Activated T-cell treated with anti-CD3 and anti-CD28 coated beads for 48 hours (primary cell): ENCODE measurements at places on chromosomes 3 and 15.

DNA sequence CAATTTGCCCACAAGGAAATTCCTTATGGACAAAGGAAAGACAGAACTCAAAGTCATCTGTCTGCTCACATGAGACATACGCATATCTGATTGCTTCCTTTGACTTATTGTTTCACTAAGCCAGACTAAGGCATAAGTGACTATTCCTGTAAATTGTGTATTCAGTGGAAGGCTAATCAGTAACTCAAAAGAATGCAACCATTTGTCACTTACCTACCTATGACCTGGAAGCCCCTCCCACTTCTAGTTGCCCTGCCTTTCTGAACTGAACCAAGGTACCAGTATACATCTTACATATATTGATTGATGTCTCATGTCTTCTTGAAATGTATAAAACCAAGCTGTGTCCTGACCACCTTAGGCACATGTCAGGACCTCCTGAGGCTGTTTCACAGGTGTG, 53.5 kb upstream of the PROK2 start:
- DNase-seq, result no peak

GRCh38 chr15:52789601-52790168, 451 bp downstream of the ONECUT1 start:
- no peak for DNase-seq

DNA sequence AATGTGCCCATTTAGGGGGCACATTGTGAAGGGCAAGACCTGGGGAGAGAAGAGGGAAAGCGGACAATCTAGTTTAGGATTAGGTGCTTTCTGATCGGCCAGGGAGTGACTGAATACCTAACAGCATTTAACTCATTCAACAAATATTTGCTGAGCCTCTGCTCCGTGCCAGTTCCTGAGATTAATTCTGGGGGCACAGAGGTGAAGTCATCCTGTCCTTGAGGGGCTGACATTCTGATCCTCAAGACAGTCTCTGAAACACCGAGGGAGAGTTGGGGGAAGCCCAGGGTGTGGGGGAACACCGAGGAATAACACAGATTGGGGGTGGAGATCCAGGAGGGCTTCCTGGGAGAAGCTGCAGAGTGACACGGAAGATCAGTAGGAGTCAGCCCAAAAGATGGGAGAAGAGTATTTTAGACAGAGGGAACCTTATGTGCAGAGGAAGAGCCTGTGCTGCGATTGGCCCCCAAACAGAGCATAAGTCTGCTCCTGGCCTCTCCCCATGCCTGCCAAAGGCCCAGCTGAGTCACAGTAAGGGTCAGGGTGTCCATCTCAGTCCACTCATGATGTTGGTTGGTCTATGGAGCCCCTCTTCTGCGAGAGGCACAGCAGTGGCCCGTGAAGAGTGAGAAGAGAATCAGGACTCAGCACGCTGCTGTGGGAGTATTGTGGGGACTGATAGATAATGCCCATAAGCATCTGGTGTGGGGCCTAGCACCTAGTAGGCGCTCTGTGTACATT, 60.2 kb downstream of the AMOTL2 start:
- DNase-seq, result no peak

DNA sequence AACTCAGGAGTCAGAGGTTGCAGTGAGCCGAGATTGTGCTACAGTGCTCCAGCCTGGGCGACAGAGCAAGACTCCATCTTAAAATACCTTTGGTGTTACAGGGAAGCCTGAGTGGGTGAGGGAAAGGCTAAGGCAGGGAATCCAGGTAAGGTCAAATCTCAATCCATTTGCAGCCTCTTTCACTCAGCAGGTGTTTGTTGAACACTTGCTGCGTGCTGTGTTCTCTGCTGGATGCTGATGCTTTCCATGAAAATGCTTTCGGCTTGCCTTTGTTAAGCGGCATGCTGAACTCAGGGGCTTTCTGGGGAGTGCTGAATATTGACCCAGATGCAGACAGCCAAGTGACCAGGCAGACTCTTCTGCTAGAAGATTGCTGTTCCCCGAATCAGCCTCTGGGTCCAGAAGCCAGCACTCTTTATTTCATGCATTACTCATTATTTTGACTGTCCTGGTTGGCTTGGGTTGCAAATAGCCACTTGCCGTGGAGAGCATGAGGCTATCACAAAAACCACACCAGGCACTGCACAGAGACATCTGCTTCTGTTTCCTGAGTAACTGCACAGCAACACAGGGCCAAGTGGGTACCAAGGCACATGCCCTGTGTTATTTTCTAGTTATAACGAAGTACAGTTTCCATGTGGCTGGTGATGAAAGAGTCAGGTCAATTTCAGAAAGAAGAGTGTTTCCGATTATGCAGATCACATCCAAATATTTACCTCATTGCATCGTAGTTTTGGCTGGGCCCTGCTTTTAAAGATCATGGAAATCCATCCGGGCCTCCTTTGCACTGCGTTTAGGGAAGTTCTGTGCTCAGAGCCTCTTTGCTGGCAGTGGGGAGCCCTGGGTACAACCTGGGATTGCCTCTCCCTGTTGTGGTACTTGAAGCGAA, 88.6 kb downstream of the THSD4 start:
- DNase-seq, result no peak

- DNase-seq, result no peak
Observed at GRCh38 chr3:195558602-195559001, 15.5 kb upstream of the PPP1R2 start.

- DNase-seq, result no peak
Observed at GRCh38 chr3:124318014-124318413, 326.1 kb upstream of the ROPN1 start.

DNA sequence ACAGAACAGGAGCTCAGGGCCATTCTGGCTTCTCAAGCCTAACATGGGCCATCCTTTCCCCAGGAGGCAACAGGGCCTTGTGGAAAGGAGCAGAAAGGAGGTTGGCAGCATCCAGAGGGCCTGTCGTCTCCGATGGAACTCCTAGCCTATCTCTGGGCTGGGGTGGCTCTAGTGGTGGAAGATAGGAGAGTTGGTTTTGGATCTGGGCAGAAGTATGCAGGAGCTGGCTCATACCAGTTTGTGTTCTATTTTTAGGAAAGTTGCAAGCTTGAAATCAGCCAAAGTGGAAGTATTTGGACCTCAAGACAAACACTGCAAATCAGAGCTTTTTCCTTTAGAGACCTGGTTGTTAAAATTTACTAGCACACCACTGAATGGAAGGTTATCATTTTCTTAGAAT, 35.4 kb upstream of the XCR1 start:
- DNase-seq, result no peak

- no peak for DNase-seq
Observed at GRCh38 chr15:77180757-77181156, 109.8 kb upstream of the TSPAN3 start.

DNA sequence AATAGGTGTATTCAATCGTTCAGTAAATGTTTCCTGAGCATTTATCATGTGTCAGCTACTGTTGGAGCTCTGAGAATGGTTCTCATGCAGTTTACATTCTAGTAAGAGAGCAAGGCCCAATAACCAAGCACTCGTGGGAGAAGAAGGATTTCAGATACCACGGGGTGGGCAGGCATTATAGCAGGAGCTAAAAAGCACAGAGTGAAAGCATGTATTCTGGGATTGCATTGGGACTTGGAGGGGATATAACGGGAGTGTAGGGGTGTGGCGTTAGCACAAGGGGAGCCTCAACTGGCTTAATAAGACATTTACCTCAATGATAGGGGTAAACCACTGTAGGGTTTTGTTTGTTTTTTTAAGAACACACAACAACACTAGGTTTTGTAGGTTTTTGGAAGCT, 1.6 kb upstream of the SIAH2 start:
- no peak for DNase-seq

- no peak for DNase-seq
Observed at GRCh38 chr15:71288348-71288955, 173.2 kb downstream of the THSD4 start.

DNA sequence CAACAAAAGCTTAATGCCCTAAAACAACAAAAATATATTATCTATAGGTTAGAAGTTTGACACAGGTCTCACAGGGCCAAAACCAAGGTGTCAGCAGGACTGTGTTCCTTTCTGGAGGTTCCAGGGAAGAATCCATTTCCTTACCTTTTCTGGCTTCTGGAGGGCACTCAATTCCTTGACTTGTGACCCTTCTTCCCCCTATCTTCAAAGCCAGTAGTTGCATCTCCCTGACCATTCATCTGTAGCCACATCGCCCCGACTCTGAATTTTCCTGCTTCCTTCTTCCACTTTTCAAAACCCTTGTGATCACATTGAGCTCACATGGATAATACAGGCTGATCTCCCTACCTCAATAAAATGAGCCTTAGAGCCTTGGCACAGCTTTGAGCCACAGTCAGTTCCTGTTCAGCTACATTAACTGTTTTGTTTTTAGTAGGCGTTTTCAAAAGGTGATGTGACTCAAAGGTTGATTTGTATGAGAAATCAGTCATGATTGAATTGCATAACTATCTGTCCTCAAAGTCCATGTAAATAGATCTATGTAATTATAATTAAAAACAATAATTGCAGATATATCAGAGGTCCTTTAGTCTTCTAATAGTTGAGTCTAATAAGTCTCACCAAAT, 12.4 kb downstream of the PFN2 start:
- DNase-seq, result no peak

DNA sequence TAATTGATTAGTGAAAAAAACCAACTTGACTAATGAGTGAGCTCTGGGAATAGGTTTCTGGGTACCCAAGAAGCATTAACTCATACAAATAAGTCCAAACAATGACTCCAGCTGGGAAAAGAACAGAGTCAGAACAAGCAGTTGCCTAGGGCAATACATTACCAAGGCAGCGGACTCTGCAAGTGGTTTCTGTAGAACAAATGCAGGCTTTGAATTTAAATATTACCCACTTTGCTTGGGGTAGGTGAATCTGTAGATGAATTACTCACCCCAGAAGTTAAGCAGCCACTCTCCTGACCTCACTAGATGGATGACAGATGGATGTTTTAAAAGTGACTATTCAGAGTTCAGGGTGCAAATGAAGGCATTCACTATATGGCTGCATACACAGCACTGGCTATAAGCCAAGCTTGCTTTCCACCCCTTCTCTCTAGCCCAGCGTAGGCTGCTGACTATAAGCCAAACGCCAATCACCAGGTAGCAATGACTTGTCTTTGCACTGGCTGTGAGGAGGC, 73.1 kb upstream of the BHLHE40 start:
- no peak for DNase-seq

DNA sequence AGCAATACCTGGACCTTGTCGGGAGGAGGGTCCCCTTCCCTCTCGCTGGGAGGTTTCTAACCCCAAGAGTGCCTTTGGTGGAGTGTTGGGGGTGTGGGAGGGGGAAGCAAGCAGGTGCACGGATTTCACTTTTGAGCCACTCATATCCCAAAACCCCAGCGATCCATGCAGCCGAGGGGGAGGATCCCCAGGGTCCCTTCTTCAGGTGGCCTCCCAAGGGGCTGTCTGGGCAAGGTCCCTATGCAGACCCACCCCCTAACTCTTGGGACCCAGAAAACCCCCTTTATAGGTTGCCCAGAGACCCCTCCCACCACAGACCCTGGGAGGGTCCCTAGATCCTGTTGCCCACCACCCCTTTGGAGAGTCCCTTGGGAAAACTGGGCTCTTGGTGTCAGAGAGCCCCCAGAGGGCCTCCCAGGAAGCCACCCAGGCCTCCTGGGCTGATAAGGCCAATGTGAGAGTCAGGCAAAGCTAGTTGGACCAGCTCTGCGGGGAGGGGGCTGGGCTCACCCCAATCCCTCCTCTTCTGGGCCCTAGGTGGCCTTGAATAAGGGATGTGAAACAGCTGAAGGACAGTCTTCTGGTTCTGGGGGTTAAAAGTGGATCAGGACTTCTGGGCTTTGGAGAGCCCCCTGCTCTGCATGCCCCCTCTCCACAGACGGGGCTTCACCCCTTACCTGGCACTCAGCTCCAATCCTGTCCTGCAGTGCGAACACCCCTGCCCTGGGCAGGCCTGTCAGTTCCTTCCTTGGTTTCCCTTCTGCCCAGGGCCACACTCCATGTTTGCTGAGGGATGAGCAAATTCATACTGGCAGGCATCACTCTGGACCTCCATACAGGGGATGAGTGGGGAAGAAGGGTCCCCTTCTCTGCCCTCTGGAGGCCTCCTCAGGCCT, 932 bp upstream of the PLCD1 start:
- no peak for DNase-seq

DNA sequence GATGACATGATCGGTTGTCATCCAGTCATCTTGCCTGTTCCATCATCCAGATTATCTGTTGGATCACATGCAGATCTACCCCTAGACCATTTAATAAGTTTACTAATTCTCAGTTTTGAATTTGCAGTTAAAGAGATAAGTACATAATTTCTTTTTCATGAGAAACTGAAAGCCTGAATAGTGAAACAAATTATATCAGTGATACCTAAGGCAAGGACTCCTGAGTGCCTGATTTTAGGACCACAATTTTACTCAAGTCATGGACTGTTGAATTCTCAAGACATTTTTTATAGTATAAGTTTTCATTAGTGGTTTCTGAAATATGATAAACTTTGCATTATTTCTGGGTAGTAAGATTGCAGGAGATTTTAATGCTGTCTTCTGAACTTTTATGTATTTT, 13.2 kb downstream of the SIDT1 start:
- DNase-seq, result no peak

GRCh38 chr3:147701195-147701594, 292.0 kb downstream of the ZIC1 start:
- no peak for DNase-seq

GRCh38 chr3:27024493-27024892, 344.7 kb downstream of the NEK10 start:
- no peak for DNase-seq

GRCh38 chr15:60790641-60791040, 311.7 kb upstream of the ICE2 start:
- no peak for DNase-seq

GRCh38 chr3:76879959-76880358, 159.9 kb upstream of the ROBO2 start:
- no peak for DNase-seq

DNA sequence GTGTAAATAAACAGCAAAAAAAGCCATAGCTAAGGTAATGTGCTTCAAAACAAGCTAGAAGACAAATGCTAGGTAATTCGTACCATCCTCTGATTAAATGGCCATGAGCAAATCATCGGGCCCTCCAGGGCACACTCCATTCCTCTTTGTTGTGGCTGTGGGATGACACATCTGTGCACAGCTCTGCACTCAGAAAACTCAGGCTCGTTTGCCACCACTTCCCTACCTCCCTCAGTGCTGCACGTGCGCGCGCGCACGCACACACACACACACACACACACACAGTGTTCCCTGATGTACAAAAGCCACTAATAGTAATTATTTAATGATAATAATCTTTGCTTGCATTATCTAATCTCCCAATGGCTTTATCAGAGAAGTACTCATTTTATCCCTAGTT, 336.6 kb downstream of the FEZF2 start:
- DNase-seq, result no peak

- no peak for DNase-seq
Observed at GRCh38 chr3:46162975-46163555, 45.0 kb downstream of the CCR1 start.

DNA sequence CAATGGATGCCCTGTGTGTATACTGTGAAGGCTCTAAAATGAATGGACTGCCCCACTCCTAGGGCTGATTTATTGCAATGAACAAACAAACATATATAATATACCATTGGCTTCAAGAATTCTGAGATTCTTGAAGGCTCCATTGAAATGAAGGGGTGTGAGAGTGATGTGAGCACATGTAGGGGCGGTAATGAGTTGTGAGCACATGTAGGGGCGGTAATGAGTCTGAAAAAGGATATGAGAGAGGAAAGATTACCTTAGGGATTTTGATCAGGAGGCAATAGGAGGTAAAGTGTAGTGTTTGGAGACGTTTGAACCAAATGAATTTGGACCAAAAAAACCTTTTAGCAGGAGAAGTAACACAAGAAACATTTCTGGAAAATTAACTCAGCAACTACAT, 3.7 kb downstream of the FAM162A start:
- DNase-seq, result no peak
